ENCODE measurements at places on chromosomes 1 and 21. TPM values are rescaled to one million over a fixed set of nuclear protein-coding genes. Genes with fewer than 3 reads are reported as not detected.
A peak's percentile ranks its signal among the peaks of the same experiment; 100 is the strongest.

SRM gene
- total RNA-seq, result 15.5 TPM

TRIM45 gene
- 6.4 TPM for total RNA-seq

GPR153 gene
- 7.7 TPM for total RNA-seq

C1orf105 gene
- total RNA-seq, result not detected

NBPF20 gene
- 5.9 TPM for total RNA-seq

VANGL2 gene
- 0.26 TPM for total RNA-seq

PRR9 gene
- not detected for total RNA-seq

S100A5 gene
- not detected for total RNA-seq

GRCh38 chr1:203944651-203945404, 83.4 kb downstream of the SNRPE start:
- no peaks in the 10 kb centered on the region for H3K36me3 ChIP-seq
- H3K4me1 ChIP-seq, result no peaks in the 10 kb centered on the region
- no peak for DNase-seq

DNA sequence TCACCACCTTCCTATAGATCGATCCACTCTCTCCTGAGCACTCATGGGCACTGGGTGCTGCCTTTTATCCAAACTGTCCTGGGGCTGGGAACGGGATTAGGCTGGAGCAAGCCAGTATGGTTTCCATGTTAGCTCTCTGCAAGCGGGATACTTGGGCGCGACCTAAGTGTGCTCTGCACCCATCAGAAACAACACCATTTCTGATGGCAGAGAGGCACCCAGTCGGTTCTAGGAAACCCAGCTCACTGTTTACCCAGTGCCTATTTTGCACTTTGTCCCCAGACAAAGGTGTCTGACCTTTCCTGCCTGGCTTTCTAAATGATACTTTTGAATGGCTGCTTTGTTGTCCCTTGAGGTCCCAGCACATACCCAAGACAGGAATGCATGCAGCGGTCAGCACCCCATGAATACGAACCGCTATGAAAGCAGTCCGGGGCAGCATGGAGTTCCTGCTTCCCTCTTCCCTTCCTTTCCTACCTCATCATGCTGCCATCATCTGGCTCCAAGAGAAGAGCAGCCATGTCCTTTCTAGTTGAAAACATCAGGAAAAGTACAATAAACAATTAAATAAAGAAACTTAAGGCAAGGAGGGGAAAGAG, 83.9 kb downstream of the TRABD2B start:
- no peak overlapping the region for H3K27ac ChIP-seq
- DNase-seq, result no peak
- no peak overlapping the region for H3K4me3 ChIP-seq
- no peaks in the 10 kb centered on the region for H3K36me3 ChIP-seq

DNA sequence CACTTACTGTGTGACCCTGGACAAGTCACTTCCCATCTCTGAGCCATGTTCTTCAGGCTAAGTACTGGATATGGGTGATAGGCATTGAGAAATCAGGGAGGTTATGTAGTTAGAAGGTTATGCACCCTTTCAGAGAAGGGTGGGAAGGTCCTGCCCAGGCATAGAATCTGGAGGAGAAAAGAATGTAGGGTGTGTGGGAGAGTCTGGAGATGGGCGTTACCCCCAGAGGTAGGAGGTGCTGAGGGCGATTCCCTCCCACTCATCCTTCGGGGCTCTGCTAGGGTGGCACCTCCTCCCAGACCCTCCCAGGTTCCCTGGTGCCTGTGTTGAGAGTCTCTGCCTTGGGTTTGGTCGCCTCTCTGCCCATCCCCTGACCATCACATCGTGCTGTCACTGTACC, 51.1 kb downstream of the IGSF21 start:
- no peak overlapping the region for H3K4me3 ChIP-seq
- no peaks in the 10 kb centered on the region for H3K27me3 ChIP-seq
- H3K4me1 ChIP-seq, result no peaks in the 10 kb centered on the region
- H3K36me3 ChIP-seq, result no peaks in the 10 kb centered on the region
- no peak for DNase-seq

GRCh38 chr1:53016705-53017104, 45.3 kb upstream of the PODN start:
- H3K27ac ChIP-seq, result no peak overlapping the region
- DNase-seq, result no peak
- no peaks in the 10 kb centered on the region for H3K4me1 ChIP-seq
- H3K4me3 ChIP-seq, result no peak overlapping the region
- H3K36me3 ChIP-seq, result no peaks in the 10 kb centered on the region
- no peaks in the 10 kb centered on the region for H3K27me3 ChIP-seq

GRCh38 chr1:230350208-230350921, 75.8 kb downstream of the PGBD5 start:
- DNase-seq, result no peak
- no peaks in the 10 kb centered on the region for H3K4me1 ChIP-seq
- no peak overlapping the region for H3K27ac ChIP-seq
- no peaks in the 10 kb centered on the region for H3K27me3 ChIP-seq
- H3K36me3 ChIP-seq, result no peaks in the 10 kb centered on the region

GRCh38 chr1:154193821-154194220, 1.9 kb upstream of the TPM3 start:
- no peak for DNase-seq
- no peaks in the 10 kb centered on the region for H3K36me3 ChIP-seq
- no peaks in the 10 kb centered on the region for H3K27me3 ChIP-seq
- no peak overlapping the region for H3K4me3 ChIP-seq
- H3K27ac ChIP-seq, result no peak overlapping the region

DNA sequence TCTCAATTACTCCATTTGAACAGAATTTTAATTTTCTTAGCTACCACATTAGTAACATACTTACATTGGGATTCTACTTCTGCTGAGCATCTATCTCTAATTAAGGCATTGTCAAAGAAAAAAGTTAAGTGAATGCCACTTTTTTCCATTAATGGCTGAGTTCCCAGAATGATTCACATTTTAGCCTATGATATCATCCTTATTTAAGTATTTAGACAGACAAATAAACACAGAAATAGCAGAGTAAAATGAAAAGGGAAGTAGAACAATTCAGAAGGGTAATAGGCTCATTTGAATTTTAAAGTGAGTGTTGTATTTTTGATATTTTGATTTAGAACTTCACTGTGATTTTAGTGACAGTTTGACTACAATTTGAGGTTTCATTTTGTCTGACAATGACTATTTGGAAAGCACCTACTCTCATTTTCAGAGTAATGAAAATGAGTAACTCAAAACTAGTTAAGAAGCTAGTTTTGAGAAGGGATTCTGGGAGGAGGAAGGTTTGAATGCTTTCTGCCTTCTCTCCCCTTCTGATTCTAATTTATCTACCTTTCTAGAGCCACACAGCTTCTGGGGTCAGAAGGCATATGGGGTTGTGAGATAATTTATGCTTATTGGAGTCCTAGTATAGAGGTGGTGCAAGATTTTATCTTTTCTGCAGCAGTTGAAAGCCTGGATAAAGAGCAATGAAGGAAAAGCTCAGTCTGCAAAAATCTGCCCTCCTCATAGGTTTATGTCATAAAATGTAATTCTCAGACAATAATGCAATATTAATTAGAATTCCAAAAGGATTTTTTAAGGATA, 15.5 kb downstream of the LYPLAL1 start:
- no peaks in the 10 kb centered on the region for H3K36me3 ChIP-seq
- H3K27me3 ChIP-seq, result no peaks in the 10 kb centered on the region
- DNase-seq, result no peak

- H3K36me3 ChIP-seq, result no peaks in the 10 kb centered on the region
- no peak for DNase-seq
- no peaks in the 10 kb centered on the region for H3K27me3 ChIP-seq
- H3K27ac ChIP-seq, result no peak overlapping the region
- H3K4me1 ChIP-seq, result no peaks in the 10 kb centered on the region
Measured at GRCh38 chr1:94309216-94309615, 71.8 kb upstream of the ARHGAP29 start.

GRCh38 chr1:10829965-10830515, 33.6 kb upstream of the CASZ1 start:
- H3K27ac ChIP-seq, result no peak overlapping the region
- no peaks in the 10 kb centered on the region for H3K36me3 ChIP-seq
- DNase-seq, result no peak
- H3K27me3 ChIP-seq, result no peaks in the 10 kb centered on the region

- peak overlapping the region; percentile 87 for H3K27ac ChIP-seq
- no peak overlapping the region for H3K4me3 ChIP-seq
- H3K36me3 ChIP-seq, result no peaks in the 10 kb centered on the region
- peaks cover 8% of the 10 kb centered on the region for H3K4me1 ChIP-seq
- no peaks in the 10 kb centered on the region for H3K27me3 ChIP-seq
Measured at GRCh38 chr1:91752324-91752723, 133.6 kb downstream of the TGFBR3 start.

DNA sequence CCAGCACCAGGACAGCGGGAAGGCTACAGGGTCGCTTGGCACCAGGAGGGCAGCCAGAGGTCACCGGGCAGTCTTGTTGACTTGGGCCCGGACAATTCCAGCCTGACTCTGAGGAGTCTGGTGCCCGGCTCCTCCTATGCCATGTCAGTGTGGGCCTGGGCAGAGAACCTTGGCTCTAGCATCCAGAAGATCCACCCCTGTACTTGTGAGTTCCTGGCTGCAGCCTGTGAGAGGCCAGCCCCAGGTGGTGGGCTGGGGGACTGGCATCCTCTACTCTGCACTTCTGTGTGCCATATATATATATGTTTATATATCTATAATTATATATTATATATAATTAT, 11.6 kb upstream of the PTPN7 start:
- H3K27ac ChIP-seq, result no peak overlapping the region
- no peaks in the 10 kb centered on the region for H3K27me3 ChIP-seq
- no peaks in the 10 kb centered on the region for H3K36me3 ChIP-seq

DNA sequence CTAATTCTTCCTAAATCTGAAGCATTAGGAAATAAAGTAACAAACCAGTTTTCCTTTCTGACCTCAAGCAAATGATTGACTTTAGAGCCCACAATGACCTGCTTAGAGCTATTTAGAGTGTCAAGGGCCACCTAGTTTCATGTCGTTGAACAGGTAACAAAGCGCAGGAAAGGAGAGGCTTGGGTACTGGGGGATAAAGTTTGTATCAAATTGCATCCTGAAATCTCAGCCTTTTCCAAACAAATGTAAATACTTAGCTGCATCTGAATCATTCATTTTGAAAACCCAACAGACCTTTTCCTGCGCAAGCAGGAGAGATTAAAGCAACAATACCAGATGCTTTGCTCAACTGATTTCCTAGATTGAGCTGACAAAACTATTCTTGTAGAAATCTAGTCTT, 121.2 kb downstream of the NRIP1 start:
- no peaks in the 10 kb centered on the region for H3K36me3 ChIP-seq
- H3K27me3 ChIP-seq, result no peaks in the 10 kb centered on the region
- no peaks in the 10 kb centered on the region for H3K4me1 ChIP-seq
- H3K4me3 ChIP-seq, result no peak overlapping the region
- no peak for DNase-seq

DNA sequence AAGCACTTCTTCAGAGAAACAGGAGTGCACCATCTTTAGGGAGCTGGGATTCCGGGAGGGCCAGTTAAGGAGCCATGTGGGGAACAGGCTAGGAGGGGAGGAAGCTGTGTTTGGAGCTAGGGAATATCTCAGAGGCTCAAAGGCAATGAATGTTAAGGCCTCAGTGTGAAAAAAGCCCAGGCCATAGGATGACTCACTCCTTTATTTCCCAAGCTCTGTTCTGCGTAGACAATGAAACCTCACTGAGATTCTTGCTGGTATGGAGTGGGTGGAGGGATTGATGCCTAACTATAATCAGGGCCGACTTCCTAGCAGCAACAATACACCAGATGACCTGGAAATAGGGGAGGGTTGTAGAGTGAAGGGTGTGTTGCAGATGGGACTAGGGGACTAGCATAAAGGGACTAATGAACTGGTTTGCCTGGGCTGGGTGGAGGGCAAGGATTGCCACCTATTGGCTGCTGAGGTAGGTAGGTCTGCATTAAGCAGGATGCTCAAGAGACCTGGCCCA, 2.1 kb downstream of the GNAT2 start:
- no peak overlapping the region for H3K27ac ChIP-seq
- no peaks in the 10 kb centered on the region for H3K36me3 ChIP-seq
- H3K4me1 ChIP-seq, result peaks cover 4% of the 10 kb centered on the region
- no peaks in the 10 kb centered on the region for H3K27me3 ChIP-seq
- no peak overlapping the region for H3K4me3 ChIP-seq
- DNase-seq, result no peak

DNA sequence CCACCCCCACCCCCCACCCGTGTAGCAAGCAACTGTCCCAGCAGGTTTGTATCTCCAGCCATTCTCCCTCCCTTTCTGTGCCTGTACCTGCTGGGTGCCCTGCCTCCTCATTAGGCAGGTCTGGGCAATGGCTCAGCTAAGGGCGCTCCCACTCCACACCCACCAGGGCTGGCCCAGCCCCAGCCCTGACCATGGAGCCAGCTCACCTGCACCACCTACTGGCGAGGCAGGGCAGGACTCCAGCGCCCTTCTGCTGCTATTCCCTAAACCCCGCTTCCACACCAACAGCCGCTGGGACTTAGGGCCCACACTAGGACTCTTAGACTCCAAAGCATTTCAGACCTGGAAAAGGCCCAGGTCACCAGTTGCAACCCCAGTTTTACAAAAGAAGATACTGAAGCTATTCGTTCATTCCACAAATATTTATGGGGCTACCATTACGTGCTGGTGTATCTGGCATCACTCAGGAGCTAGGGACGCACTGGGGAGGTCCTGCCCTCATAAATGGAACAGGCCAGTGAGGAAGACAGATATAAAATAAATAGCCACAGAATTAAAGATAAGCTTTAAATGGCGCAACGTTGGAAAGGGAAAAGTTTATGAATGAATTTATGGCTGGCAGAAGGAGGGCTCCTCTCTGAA, 24.0 kb downstream of the PGLYRP3 start:
- H3K4me1 ChIP-seq, result no peaks in the 10 kb centered on the region
- no peak overlapping the region for H3K27ac ChIP-seq
- no peaks in the 10 kb centered on the region for H3K27me3 ChIP-seq
- H3K36me3 ChIP-seq, result no peaks in the 10 kb centered on the region

DNA sequence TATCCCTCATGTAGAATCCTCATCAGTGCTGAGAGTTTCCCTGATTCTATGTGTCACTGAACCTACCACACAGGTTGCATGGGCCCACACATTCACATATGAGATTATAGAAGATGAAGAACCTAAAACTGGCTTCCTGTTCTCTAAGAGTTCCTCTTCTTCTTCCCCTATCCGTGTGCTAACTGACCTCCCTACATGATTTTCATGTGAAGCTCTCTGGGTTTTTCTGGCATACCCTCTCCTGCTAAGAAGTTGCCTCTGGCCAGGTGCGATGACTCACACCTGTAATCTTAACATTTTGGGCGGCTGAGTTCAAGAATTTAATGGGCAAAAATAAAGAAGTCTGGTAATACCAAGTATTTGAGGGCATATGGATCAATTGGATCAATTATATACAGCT, 5.5 kb upstream of the CD244 start:
- H3K27ac ChIP-seq, result no peak overlapping the region
- H3K4me3 ChIP-seq, result no peak overlapping the region
- H3K36me3 ChIP-seq, result no peaks in the 10 kb centered on the region
- DNase-seq, result no peak
- no peaks in the 10 kb centered on the region for H3K27me3 ChIP-seq
- H3K4me1 ChIP-seq, result no peaks in the 10 kb centered on the region

GRCh38 chr1:77543822-77544448, 138.5 kb downstream of the ZZZ3 start:
- H3K27me3 ChIP-seq, result no peaks in the 10 kb centered on the region
- H3K36me3 ChIP-seq, result no peaks in the 10 kb centered on the region
- no peak overlapping the region for H3K27ac ChIP-seq
- H3K4me1 ChIP-seq, result no peaks in the 10 kb centered on the region
- DNase-seq, result no peak
